ENCODE measurements at places on chromosomes 6 and 20.

DNA sequence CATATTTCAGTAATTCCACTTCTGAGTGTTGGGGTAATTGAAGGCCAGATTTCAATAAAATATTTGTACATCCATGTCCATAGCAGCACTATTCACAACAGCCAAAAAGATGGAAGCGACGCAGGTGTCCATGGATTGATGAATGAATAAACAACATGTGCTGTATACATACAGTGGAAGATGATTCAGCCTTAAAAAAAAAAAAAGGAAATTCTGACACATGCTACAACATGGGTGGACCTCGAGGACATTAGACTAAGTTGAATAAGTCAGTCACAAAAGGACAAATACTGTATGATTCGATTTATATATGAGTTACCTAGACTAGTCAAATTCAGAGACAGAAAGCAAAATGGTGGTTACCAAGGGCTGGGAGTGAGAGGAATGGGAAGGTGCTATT, 57.2 kb downstream of the TRAM2 start:
- DNase-seq, result no peak

DNA sequence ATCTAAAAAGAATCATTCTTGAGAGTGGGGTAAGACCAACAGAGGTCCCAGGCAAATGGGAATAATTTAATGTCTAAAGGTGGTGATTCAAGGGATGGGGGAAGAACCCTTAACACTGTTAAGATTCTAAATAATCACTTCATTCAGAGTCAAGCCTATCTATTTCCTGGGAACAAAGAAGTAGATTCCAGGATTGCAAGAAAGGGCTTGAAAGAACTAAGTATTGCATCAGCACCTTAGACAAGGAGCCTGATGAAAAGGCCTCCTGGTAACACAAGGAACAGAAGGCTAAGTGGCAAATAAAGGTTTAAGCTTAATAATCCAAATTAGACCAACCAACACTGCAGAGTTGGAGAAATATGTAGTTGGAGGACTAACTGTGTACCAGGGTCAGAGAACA, 620.7 kb upstream of the BTBD3 start:
- DNase-seq, result peak; percentile 11

DNA sequence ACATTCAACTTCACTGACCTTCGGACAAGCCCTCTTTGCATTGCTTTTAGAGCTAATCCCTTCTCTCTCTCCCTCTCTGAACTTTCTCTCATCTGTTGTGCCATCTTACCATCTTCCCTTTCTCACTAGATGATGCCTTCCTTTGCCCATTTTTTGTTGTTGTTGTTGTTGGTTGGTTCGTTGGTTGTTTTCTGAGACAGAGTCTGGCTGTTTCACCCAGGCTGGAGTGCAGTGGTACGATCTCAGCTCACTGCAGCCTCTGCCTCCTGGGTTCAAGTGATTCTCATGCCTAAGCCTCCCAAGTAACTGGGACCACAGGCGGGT, 18.8 kb downstream of the MAP3K5 start:
- DNase-seq, result no peak

DNA sequence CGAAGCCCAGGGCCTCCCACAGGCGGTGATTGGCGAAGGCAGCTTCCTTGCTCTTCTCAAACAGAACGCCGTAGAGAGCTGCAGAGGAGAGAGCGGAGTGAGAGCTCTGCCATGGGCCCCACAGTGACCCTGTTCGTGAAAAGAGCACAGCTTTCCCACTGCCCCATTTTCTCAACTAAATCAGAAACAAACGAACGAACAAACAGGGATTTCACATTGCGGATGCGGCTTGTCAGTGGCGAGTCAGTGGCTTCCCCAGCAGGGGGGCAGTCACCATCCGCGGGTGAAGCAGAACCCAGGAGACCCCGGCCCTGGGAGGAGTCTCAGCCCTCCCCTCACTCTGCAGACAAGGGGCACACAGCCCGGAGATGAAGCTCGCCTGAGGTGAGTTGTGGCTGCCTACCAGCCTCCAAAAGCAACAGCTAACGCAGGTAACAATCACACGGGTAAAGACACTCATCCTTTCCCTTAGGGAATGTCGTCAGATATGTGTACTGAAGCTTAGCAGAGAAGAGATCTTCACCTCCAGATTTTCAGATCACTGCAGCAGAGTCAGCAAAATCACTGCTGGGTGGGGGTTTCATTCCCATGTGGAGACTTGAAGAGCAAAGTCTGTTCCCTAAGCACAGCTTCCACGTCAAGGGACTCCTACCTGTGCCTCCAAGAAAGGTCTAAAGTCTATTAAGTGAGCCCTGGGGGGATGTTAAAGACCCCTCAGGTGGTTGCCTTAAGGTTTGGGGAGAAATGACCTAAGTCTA, 51.2 kb upstream of the GPR31 start:
- no peak for DNase-seq
